CD8-positive, alpha-beta memory T cell (primary cell): ENCODE measurements at places on chromosomes 4 and X. TPM values are rescaled to one million over a fixed set of nuclear protein-coding genes. Genes with fewer than 3 reads are reported as not detected.

SLC38A5 gene
- polyA plus RNA-seq: 19.8 TPM

PPP4R3C gene
- not detected for polyA plus RNA-seq

SLITRK2 gene
- polyA plus RNA-seq: not detected

CFP gene
- polyA plus RNA-seq: 1.4 TPM

TEX13C gene
- polyA plus RNA-seq: not detected

NR3C2 gene
- 6.3 TPM for polyA plus RNA-seq

PDGFC gene
- not detected for polyA plus RNA-seq

CYSLTR1 gene
- polyA plus RNA-seq: 2.6 TPM

SRPK3 gene
- polyA plus RNA-seq: not detected

AIFM1 gene
- polyA plus RNA-seq: 34.8 TPM

NXF2B gene
- not detected for polyA plus RNA-seq

SHROOM3 gene
- not detected for polyA plus RNA-seq

SFRP2 gene
- not detected for polyA plus RNA-seq

DNA sequence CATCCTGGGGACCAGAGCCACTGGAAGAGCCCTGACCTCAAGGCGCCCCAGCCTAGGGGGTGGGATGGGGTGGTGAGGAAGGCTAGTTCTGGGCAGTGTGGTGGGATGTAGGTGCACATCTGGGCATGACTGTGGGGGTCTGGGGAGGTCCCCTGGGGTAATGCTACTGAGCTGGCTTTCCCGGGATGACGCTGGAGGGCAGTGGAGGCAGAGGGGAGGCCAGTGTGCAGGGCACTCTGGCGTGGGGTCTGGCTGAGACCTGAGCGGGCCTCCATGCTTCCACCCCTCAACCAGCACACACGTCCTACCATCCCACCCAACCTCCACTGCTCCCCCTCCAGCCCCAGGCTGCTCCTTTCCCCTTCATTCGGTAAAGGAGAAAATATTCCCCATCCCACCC, 4.8 kb upstream of the SH3BP2 start:
- H3K4me1 ChIP-seq: peaks cover 36% of the 10 kb centered on the region
- no peaks in the 10 kb centered on the region for H3K36me3 ChIP-seq
- H3K27me3 ChIP-seq: no peaks in the 10 kb centered on the region
- no peak for DNase-seq
- peak overlapping the region; percentile 34 for H3K4me3 ChIP-seq
- peak overlapping the region; percentile 24 for H3K27ac ChIP-seq

DNA sequence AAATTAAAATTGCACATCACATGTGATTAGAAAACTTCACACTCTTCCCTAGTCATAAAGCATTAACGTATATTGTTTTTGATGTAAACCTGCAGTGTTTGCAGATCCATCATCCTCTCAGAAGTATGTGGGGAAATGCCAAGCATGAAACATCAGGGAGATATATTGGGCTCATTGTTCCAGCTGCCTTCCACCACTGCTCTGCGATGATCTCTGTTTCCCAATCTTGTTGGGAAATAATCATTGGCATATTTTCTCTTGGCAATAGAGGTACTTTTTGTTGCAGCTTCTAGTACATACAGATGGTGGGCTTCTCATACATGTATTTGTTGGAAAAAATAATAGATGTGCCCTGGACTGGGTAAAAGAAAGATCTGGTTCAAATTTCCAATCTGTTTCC, 466.3 kb upstream of the HS3ST1 start:
- no peak overlapping the region for H3K4me3 ChIP-seq
- H3K36me3 ChIP-seq: no peaks in the 10 kb centered on the region
- no peaks in the 10 kb centered on the region for H3K4me1 ChIP-seq
- no peaks in the 10 kb centered on the region for H3K27me3 ChIP-seq
- H3K27ac ChIP-seq: no peak overlapping the region

- no peaks in the 10 kb centered on the region for H3K27me3 ChIP-seq
- no peak overlapping the region for H3K4me3 ChIP-seq
- H3K4me1 ChIP-seq: peaks cover 15% of the 10 kb centered on the region
- no peaks in the 10 kb centered on the region for H3K36me3 ChIP-seq
Observed at GRCh38 chrX:18883234-18883960, 100.5 kb downstream of the PHKA2 start.

- DNase-seq: no peak
- no peak within 1 kb of the TSS for H3K4me3 ChIP-seq
- H3K27ac ChIP-seq: no peak within 1 kb of the TSS
- H3K36me3 ChIP-seq: no peaks in the 10 kb centered on the region
Observed at GRCh38 chrX:26192204-26192603, at the start of gene MAGEB6. MAGEB6 (plus strand) TSS chrX:26192440; CDS start chrX:26193847, 1,407 bp downstream.

- H3K27ac ChIP-seq: no peak overlapping the region
- no peaks in the 10 kb centered on the region for H3K36me3 ChIP-seq
- no peak overlapping the region for H3K4me3 ChIP-seq
- no peak for DNase-seq
- H3K4me1 ChIP-seq: no peaks in the 10 kb centered on the region
Observed at GRCh38 chr4:187908079-187908561, 87.5 kb upstream of the ZFP42 start.

DNA sequence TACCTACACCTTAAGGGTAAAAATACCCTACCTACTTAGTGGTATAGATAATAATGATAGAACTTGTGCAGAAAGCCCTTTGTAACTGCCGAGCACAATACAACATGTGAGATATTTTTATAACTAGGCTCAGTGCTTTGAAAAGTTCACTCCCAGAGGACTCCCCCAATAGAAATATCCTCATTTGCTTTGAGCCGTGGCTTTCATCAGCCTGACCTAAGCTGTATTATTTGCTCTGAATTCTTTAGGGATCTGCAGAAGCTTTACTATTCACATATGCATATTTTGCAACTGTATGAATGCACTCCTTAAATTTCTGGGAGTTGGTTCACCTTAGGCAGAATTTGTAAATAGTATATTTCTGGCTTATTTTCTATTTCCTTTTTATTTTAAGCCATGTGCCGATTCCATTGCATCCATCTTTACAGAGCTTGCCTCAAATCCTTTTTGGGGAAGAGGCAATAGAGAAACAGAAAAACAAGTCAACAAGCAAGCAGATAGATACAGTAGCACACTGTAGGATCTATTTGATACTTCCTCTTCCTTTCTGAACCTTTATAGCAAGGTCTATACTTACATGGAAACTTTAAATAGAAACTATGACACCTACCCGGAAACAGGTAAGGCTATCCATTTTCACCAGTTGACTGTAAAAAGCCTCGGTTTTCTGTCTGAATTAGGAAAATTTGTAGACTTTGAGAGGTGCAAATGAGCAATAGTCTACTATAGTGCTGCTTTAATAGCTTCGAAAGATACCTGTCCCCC, 242.5 kb upstream of the VCX3A start:
- no peaks in the 10 kb centered on the region for H3K36me3 ChIP-seq
- no peaks in the 10 kb centered on the region for H3K27me3 ChIP-seq
- H3K4me3 ChIP-seq: no peak overlapping the region

DNA sequence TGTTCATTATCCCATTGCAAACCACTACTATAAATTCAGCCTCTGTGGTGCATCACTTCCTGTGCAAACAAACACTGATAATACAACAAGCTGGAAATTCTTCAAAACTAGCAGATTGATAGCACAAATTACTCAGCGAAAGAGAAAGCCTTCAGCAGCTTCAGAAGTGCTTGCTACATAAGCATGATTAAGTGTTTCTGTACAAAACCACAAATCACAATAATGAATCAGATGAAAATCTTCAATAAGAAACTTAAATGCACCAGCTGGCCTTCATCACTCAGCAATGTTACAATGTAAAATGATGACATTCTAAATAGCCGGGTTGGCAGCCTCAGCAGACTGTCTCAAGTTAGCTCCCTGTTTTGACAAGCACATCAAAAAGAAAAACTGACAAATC, 262.2 kb downstream of the SPOCK3 start:
- no peak overlapping the region for H3K4me3 ChIP-seq
- H3K36me3 ChIP-seq: no peaks in the 10 kb centered on the region
- no peak overlapping the region for H3K27ac ChIP-seq
- H3K27me3 ChIP-seq: no peaks in the 10 kb centered on the region
- H3K4me1 ChIP-seq: no peaks in the 10 kb centered on the region

DNA sequence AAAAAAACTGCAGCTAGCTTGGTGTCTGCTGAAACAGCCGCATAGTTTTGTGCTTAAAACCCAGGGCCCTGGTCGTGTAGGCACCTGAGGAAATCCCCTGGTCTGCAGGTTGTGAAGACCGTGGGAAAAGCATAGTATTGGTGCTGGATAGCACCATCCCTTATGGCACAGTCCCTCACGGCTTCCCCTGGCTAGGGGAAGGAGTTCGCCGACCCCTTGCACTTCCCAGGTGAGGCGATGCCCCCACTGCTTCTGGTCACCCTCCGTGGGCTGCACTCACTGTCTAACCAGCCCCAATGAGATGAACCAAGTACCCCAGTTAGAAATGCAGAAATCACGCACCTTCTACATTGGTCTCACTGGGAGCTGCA, 1105.1 kb downstream of the STPG2 start:
- no peak overlapping the region for H3K4me3 ChIP-seq
- no peak for DNase-seq
- no peaks in the 10 kb centered on the region for H3K4me1 ChIP-seq
- H3K27ac ChIP-seq: no peak overlapping the region

GRCh38 chr4:108893468-108893867, 130.6 kb upstream of the ETNPPL start:
- no peak for DNase-seq
- H3K27ac ChIP-seq: no peak overlapping the region
- no peaks in the 10 kb centered on the region for H3K4me1 ChIP-seq
- no peaks in the 10 kb centered on the region for H3K27me3 ChIP-seq
- no peak overlapping the region for H3K4me3 ChIP-seq

GRCh38 chr4:76058302-76058701, 16.2 kb upstream of the ART3 start:
- no peaks in the 10 kb centered on the region for H3K4me1 ChIP-seq
- H3K36me3 ChIP-seq: no peaks in the 10 kb centered on the region
- no peaks in the 10 kb centered on the region for H3K27me3 ChIP-seq
- H3K27ac ChIP-seq: no peak overlapping the region
- no peak for DNase-seq

DNA sequence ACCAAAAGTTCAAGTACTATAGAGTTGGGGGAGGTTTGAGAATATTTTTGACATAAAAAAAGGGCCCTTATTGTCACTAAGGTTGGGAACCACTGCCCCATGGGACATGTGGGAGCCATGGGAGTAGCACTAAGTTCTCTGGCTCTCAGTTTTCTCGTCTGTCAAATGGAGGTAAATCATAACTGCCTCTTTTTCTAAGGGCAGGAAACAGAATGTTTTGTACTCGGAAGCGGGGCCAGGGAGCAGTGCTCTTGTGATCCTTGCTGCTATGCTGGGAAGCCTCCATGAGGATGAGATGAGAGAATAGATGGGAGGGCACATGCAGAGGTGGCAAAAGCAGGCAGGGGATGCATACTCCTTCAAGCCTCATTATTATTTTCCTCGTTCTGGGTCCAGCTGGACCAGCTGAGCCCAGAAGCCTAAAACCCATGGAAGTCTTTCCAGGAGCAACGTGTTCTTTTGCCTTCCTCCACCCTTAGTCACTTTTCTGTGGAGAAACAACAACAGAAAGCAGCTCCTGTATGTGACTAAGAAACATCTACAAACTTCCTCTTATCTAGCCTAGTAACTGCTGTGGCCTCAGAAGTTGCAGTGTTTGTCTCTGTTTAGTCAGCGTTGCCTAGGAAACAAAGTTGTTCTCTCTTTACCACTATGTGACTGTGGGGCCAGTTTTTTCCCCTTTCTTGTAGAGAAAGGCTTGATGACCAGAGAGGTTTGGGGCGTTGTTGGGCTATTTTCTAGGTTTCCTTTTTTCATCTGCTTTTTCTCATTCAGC, 64.8 kb downstream of the TSC22D3 start:
- H3K4me1 ChIP-seq: peaks cover 49% of the 10 kb centered on the region
- no peaks in the 10 kb centered on the region for H3K27me3 ChIP-seq
- peak overlapping the region; percentile 97 for H3K27ac ChIP-seq
- H3K36me3 ChIP-seq: peaks cover 21% of the 10 kb centered on the region
- peak overlapping the region; percentile 36 for H3K4me3 ChIP-seq
- DNase-seq: peak; percentile 89

GRCh38 chrX:129632443-129632842, 22.3 kb downstream of the APLN start:
- no peaks in the 10 kb centered on the region for H3K36me3 ChIP-seq
- H3K4me3 ChIP-seq: no peak overlapping the region
- DNase-seq: no peak
- no peaks in the 10 kb centered on the region for H3K4me1 ChIP-seq

- DNase-seq: no peak
- no peak overlapping the region for H3K4me3 ChIP-seq
- no peaks in the 10 kb centered on the region for H3K36me3 ChIP-seq
- H3K27me3 ChIP-seq: peaks cover 22% of the 10 kb centered on the region
Observed at GRCh38 chrX:134545510-134545909, 85.5 kb downstream of the HPRT1 start.

- H3K27me3 ChIP-seq: no peaks in the 10 kb centered on the region
- H3K4me1 ChIP-seq: no peaks in the 10 kb centered on the region
- H3K4me3 ChIP-seq: no peak overlapping the region
- DNase-seq: no peak
Observed at GRCh38 chr4:34181891-34182290, 2062.4 kb downstream of the ARAP2 start.

GRCh38 chr4:28774344-28774743, 1913.7 kb downstream of the STIM2 start:
- H3K27ac ChIP-seq: no peak overlapping the region
- no peaks in the 10 kb centered on the region for H3K36me3 ChIP-seq
- no peaks in the 10 kb centered on the region for H3K4me1 ChIP-seq

GRCh38 chr4:151325111-151325948, at the start of gene SH3D19:
SH3D19 (minus strand) TSS chr4:151325605; CDS start chr4:151325352, 253 bp downstream.
- no peaks in the 10 kb centered on the region for H3K27me3 ChIP-seq
- no peak for DNase-seq
- no peak within 1 kb of the TSS for H3K27ac ChIP-seq
- H3K4me3 ChIP-seq: no peak within 1 kb of the TSS
- no peaks in the 10 kb centered on the region for H3K4me1 ChIP-seq

GRCh38 chrX:13478740-13479451, 90.5 kb upstream of the EGFL6 start:
- H3K36me3 ChIP-seq: no peaks in the 10 kb centered on the region
- peaks cover 8% of the 10 kb centered on the region for H3K4me1 ChIP-seq
- no peak overlapping the region for H3K4me3 ChIP-seq
- H3K27me3 ChIP-seq: no peaks in the 10 kb centered on the region
- H3K27ac ChIP-seq: no peak overlapping the region

- no peak for DNase-seq
- no peak overlapping the region for H3K4me3 ChIP-seq
- no peaks in the 10 kb centered on the region for H3K27me3 ChIP-seq
- H3K27ac ChIP-seq: no peak overlapping the region
- H3K36me3 ChIP-seq: no peaks in the 10 kb centered on the region
- H3K4me1 ChIP-seq: no peaks in the 10 kb centered on the region
Observed at GRCh38 chr4:184885602-184886001, 59.8 kb upstream of the ACSL1 start.

DNA sequence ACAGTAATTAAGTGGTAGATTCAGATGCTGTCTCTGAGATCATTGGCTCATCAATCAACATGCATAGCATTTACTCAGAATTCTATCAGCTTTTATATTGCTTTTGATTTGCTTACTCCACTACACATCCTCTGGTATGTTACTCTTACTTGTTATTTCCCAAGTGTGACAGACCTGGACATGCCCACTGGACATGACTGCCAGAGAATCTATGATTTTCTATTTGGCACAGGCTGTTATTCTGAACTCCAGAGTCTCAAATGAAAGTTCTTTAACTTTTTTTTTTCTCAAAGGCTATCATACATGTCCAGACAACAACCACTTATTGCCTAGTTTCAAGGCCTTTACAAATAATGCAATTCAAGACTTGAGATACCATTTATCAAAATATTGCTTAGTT, 116.1 kb upstream of the ARHGAP24 start:
- H3K27me3 ChIP-seq: no peaks in the 10 kb centered on the region
- no peaks in the 10 kb centered on the region for H3K4me1 ChIP-seq
- no peak overlapping the region for H3K4me3 ChIP-seq
- H3K27ac ChIP-seq: no peak overlapping the region
- DNase-seq: no peak
